ENCODE measurements at places on chromosomes 7 and 10.

DNA sequence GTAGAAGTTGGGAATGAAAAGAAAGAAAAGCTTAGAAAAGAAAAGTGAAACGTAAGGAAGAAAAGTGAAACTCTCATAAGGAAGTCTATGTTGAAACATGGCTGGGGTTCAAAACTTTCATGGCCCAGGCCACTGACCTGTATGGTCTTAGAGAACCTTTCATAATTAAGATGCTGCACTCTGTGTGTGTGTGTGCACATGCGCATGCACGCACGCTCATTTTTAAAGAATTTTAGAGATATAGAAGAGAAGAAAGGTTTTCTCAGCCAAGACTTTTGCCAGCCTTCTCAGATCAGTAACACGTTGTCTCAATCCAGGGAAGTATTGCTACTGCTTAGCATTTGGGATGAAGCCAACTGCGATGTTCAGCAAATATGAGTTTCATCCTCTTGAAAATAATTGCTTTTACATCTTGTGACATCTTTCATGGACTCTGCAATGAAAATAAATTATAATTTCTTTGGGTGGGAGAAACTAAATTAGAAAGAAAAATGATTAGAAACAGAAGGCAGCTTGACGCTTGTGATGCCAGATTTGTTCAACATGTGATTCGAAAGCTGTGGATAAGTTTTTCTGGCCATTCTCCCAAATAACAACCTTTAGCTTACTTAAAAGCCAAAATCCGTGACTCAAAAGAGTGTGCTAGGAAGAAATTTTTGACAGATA, 16.2 kb upstream of the SLC26A4 start:
- H3K27me3 ChIP-seq = no peaks in the 10 kb centered on the region
- H3K36me3 ChIP-seq = no peaks in the 10 kb centered on the region
- no peak for ATAC-seq
- no peak overlapping the region for H3K4me3 ChIP-seq

- H3K36me3 ChIP-seq = no peaks in the 10 kb centered on the region
- H3K27me3 ChIP-seq = no peaks in the 10 kb centered on the region
- H3K4me3 ChIP-seq = no peak overlapping the region
- no peak overlapping the region for H3K27ac ChIP-seq
These were observed 400.5 kb upstream of the SORCS1 start for GRCh38 chr10:107565014-107565413.

DNA sequence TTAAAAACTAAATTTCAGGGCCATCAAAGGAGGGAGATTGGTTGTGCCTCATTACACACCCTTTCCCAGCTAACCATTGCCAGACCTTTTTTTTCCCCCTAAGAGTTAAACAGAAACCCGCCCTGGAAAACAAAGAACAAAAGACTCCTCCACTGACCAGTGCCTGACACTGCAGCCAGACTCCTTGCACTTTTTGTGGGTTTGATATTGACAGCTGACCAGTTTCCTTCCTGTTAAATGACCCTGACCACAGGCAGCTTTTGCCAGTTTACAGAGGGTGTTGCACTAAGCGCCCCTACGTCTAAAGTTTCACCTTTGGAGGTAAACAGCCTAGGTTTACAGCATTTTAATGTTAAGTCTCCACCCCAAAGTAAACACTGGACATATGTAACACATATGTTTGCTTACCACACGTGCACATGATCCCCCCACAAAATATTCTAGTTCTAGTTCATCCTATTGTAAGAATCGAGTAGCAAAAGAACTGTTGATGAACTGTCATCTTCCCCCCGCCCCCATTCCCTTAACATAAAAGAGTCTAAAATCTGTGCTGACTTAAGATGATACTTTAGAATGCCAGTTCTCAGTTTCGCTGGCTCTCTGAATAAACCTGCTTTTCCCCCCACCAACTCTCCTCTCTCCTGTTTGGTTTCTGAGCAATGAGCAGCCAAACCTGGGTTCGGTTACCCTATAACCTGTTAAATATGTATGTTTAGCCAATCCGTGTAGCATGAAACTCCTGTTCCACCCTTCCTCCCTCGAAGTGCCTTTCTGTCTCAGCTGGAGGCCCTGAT, 38.0 kb downstream of the FOXI2 start:
- H3K4me1 ChIP-seq = no peaks in the 10 kb centered on the region
- no peaks in the 10 kb centered on the region for H3K36me3 ChIP-seq
- no peak overlapping the region for H3K27ac ChIP-seq
- ATAC-seq = no peak
- H3K4me3 ChIP-seq = no peak overlapping the region

- H3K36me3 ChIP-seq = no peaks in the 10 kb centered on the region
- no peaks in the 10 kb centered on the region for H3K27me3 ChIP-seq
- H3K27ac ChIP-seq = no peak overlapping the region
- H3K4me1 ChIP-seq = no peaks in the 10 kb centered on the region
- no peak overlapping the region for H3K4me3 ChIP-seq
- no peak for ATAC-seq
These were observed 125.7 kb upstream of the CHST15 start for GRCh38 chr10:124219062-124219461.

- peak overlapping the region; percentile 97 for H3K27ac ChIP-seq
- no peaks in the 10 kb centered on the region for H3K27me3 ChIP-seq
- H3K4me3 ChIP-seq = peak overlapping the region; percentile 65
- peak; percentile 60 for ATAC-seq
- no peaks in the 10 kb centered on the region for H3K36me3 ChIP-seq
These were observed 967 bp upstream of the GLI3 start for GRCh38 chr7:42237811-42238541.

GRCh38 chr7:16667355-16667754, 21.4 kb downstream of the BZW2 start:
- H3K27ac ChIP-seq = peak overlapping the region; percentile 74
- H3K36me3 ChIP-seq = no peaks in the 10 kb centered on the region
- H3K4me1 ChIP-seq = peaks cover 2% of the 10 kb centered on the region

- no peaks in the 10 kb centered on the region for H3K4me1 ChIP-seq
- no peaks in the 10 kb centered on the region for H3K36me3 ChIP-seq
- no peak overlapping the region for H3K27ac ChIP-seq
These were observed 1131.4 kb downstream of the XPNPEP1 start for GRCh38 chr10:108791794-108792474.
